Islet precursor cell (in vitro differentiated cells): ENCODE measurements at places on chromosomes 7 and 10.

DNA sequence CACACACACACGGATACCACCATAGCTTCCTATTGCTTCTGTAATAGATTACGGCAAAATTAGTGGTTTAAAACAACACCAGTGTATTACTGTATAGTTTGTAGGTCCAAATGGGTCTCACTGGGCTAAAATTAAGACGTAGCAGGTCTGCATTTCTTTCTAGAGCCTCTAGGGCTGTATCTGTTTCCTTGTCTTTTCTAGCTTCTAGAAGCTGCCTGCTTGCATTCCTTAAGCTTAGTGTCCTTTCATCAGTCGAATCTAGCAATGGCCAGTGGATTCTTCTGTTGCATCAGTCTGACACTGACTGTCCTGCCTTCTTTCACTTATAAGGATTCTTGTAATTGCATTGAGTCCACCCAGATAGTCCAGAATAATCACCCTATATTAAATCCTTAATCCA is 882.3 kb downstream of the PCDH15 start:
- peak; percentile 58 for DNase-seq

- DNase-seq = no peak
Measured at GRCh38 chr10:131315344-131315743, 3.8 kb upstream of the TCERG1L start.

DNA sequence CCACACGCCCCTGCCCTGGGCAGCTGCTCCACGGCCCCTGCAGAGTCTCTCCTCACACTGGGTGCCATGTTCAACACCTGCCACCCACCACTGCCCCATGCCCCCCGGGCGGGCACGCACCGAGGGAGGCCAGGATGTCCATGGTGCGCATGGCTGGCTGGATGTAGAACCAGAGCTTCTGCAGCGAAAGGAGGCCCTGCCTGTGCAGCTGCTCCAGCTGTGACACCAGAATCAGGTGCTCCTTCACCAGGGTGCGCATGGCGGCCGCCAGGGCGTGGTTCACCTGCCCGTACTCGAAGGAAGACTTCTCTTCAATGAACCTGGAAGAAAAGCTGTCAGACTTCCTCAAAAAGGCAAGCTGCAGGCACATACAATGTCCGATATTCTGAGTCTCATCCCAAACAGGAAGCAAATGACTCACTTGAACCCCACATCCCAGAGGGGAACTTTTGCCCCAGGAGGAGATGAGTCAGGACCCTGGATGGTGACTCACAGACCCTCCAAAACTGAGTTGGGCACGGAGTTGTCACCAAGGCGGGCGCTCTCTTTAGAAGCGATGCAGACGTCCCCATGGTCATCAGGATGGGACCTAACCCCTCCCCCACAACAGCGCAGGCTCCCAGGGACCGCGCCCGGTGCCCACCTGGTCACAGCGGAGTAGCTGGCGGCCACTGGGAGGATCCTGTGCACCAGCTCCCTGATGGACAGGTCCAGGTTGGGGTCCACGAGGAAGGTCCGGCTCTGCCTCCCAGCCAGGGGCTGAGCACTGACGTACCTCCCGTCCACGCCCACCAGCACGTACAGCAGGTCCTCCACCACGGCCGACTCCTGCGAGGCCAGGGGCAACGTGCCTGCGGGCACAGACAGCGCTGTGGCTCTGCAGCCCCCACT is 15.5 kb downstream of the TUBGCP2 start:
- no peak for DNase-seq

DNA sequence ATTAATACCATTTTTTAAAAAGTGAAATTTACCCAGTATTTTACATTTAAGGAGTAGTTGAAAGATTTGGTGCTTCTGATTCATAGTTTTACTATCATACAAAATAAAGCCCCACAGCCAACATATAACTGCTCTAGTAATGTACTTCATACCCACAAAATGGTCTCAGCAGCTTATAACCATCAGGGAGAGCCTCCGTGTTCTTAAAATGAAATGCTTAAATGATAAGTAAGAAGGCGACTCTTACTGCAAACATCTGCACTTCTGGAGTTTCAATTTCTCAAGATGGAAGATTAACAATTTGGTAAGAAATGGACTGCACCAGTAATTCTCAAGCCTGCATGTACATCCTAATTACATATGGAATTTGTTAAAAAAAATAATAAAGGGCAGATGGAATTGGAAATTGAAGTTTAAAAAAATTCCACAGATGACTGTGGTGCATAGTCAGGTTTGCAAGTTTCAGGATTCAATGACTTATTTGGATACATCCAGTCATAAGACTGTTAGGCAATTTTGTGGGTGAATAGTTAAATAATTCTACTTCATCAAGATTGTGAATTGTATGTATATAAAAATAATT is 461.0 kb downstream of the KIF20B start:
- no peak for DNase-seq

DNA sequence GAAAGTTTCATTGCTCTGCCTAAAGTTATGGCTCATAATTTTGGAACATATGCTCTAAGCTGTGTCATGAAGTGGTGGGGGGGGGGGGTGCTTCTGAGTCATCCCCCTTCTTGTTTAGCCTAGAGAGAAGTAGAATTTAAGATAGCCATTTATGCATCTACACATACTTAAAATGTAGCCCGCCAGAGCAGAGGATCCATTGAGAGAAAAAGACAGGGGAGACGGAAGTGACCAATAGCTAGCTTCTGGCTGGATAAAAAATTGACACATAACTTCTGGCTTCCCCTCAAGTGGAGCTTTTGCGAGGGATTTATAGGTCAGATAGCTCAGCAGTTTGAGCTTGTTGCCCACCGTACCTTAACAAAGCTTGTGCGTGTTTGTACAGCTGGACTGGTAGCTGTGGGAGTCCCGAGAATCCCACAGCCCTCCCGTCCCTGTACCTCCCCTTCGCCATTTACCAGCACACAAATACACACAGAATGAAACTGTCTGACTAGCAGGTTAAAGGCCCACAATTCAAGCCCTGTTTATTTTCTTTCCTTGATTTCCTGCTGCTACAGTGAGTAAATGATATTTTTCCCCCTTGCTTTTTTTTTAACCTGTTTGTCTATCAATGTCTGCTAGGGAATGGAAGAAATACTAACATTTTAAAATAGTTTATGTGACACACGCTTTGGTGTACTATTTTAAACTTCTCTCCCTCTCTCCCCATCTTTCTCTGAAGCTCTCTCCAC is 232.6 kb upstream of the FERD3L start:
- DNase-seq = no peak

GRCh38 chr7:12322284-12322902 is 81.3 kb downstream of the VWDE start:
- DNase-seq = no peak

GRCh38 chr7:151514461-151515275 is 5.0 kb downstream of the RHEB start:
- DNase-seq = no peak

- no peak for DNase-seq
Measured at GRCh38 chr7:84202855-84203254, 8.3 kb upstream of the SEMA3A start.

GRCh38 chr7:90383861-90384260 is 19.4 kb upstream of the CLDN12 start:
- DNase-seq = no peak

GRCh38 chr10:99369126-99369525 is 40.0 kb downstream of the CNNM1 start:
- no peak for DNase-seq

- peak; percentile 64 for DNase-seq
Measured at GRCh38 chr10:61975391-61975932, 74.0 kb downstream of the ARID5B start.

GRCh38 chr10:13528875-13529713 is at the start of gene BEND7:
TSS of gene BEND7 (minus strand) at chr10:13529014. CDS start at chr10:13528533, 481 bp downstream.
- no peak for DNase-seq

DNA sequence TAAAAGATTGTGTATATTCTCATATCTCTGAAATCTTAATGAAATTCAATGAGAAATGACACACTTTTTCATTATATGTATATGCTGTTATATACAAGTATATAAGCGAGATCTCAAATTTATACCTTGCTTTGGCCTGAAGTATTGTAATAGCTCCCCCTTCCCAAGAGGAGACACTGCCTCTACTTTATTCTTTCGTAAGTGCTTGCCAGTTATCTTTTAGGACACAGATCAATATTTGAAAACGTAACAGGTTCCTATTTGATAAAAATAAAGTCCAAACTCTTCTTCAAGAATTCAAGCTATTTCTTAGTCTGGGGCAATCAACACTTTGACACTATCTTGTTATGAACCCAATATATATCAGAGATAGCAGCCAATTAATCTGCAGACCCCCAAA is 24.9 kb downstream of the WASL start:
- no peak for DNase-seq

DNA sequence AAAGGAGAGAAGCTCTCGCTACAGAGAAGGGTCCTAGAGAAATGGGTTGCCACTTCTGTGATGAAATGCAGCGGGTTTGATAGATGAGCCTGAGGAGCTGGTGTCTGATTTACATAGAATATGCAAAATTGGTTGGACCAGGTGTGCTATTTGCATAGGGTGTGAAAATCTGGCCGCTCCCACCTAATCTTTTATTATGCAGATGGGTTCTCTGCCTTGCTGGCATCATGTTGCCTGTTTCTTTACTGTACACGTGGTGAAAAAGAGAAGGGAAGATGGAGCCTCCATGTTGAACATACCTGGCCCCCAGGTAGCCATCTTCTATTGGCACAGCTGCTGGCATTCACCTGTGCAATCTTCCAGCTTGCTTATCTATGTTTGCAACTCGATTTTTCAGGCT is 212.2 kb downstream of the ANKRD7 start:
- DNase-seq = no peak

DNA sequence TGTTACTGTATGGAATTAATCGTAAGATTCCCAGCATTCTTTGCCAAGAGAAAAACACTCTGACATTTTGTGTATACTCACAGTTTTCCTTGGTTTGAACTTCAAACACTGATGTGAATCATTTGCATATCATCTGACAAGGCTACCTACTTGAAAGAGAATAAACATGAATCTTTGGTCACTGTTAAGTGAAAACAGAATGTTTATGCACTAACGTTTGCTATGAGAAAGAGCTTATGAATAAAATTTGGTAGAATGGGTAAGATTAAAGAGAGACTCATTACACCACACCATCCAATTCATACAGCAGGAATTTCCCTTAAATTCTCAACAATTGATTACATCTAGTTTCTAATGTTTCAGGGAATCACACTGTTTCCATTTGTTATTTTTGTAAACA is 46.6 kb downstream of the MACC1 start:
- DNase-seq = no peak

- no peak for DNase-seq
Measured at GRCh38 chr7:132485600-132486273, 90.5 kb downstream of the PLXNA4 start.

- no peak for DNase-seq
Measured at GRCh38 chr7:16619979-16620408, 25.6 kb downstream of the ANKMY2 start.

GRCh38 chr7:132298790-132299189 is 277.5 kb downstream of the PLXNA4 start:
- DNase-seq = no peak

DNA sequence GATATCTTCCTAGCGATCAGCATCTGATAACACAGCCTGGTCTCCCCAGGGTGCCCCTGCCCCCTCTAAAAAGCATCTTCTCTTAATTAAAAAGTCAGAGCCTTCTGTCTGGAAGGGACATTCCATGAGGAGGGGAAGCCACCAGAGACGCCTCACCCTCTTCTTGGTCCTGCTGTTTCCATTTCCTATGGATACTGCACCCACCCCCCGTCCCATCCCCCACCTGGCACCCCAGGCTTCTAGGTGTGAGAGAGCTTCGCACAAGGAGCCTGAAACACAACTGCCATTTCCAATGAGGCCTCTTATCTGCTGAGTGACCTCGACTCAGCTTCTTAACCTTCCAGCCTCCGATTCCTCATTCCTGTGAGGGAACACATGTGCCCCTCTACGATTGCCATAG is 51.4 kb downstream of the COL13A1 start:
- no peak for DNase-seq

GRCh38 chr7:28904578-28905048 is 53.5 kb downstream of the TRIL start:
- DNase-seq = no peak

DNA sequence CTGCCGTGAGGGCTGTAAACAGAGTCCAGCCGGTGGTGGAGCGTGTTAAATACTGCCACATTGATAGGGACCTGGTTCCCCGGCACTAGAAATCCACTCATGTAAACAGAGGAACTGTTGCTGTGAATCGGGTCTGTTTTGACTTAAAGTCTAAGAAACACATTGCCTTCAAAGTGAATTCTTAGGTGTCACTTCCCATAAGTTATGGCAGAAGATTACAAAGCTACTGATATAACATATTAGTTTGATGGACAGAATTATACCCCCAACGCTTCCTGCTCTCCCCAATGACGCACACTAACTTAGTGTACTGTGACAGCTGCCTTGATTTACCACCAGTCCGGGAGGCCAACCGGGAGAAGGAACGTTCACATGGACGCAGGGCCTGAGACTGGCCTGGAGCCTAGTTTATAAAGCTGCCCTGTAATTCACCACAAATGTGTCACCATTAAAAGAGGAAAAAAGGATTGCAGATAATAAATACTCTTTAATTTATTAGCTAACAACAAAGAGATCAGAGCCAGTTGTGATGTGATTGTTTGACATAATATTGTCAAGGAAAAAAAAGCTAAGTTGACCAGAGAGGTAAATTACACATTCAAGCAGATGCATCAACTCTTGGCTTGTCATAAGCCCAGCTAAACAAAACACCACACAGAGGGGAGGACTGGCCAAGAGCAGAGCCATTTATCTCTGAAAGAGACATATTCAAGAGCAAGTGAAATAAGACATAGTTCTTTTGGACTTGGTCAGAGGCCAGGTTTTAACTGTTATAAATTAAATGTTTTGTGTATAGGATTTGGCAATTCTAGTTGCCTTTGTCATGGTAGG is 820.6 kb downstream of the LRMDA start:
- DNase-seq = no peak

DNA sequence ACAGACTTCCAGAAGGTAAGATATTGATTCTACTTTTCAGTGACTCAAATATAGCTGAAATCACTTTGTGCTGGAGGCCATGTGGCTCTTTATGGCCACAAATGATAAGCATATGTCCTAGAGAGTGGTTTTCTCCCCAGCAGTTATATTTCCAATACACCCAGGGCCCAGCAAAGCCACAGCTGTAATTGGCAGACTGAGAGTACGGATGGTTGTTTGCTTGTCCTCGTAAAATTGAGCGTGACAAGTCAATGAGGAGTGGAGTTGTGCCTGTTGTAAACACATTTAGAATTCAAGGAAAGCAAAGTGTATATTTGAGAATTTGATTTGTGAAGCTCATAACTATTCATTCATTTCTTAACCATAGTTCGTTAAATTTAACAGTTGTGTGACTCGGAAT is 201.8 kb downstream of the LHFPL3 start:
- no peak for DNase-seq
